ENCODE measurements at places on chromosomes 6 and 20.

DNA sequence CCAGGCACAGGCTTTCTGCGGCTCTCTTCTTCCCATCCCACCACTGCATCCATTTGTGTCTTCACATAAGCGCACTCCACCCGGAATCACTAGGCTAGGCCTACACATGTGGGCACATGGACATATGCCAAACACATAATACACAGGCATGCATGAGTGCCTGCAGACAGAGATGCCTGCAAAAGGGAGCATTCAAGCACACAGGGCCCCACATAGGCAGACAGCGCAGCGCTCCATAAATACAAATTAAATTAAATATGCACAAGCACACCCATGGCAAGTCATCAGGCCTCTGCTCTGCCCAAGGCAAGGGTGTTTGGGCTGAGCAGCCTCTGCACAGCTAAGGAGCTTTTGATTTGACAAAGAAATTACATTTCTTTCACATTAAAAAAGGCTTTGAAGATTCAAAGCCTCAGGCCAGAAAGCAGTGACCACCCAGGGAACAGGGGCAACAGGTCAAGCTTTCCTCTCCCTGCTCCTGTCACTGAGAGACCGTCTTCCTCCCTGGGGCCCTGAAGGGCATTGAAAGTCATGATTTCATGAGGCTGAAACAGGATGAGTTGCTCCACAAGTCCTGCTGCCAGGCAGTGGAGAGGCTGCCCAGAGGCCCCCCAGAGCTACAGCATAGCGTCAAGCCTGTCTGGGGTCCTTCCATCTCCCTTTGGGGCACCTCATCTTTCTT, 134.2 kb upstream of the LRFN2 start:
- no peaks in the 10 kb centered on the region for H3K27me3 ChIP-seq
- no peak for ATAC-seq
- no peak overlapping the region for H3K4me3 ChIP-seq
- H3K4me1 ChIP-seq, result peaks cover 23% of the 10 kb centered on the region
- H3K36me3 ChIP-seq, result no peaks in the 10 kb centered on the region

DNA sequence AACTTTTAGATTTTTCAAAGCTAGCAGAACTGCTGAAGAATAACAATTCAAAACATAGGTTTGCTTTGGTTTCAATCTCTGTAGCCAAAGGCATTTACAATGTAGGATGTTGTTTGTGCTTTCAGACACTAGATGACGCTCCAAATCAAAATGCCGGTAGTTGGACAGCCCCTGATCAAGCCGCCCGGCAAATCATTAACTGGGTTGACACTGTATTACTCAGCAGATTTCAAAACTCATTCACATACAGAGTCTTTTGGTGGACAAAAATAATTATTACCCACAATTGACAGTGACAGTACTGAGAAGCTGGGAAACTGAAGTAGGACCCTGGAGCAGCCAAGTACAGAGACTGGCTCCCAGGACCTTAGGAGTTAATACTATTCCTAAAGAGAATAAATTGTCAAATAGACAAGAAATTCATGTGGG, 21.3 kb upstream of the HFE start:
- peak; percentile 93 for ATAC-seq
- peak overlapping the region; percentile 63 for H3K27ac ChIP-seq
- H3K4me1 ChIP-seq, result peaks cover 11% of the 10 kb centered on the region
- no peaks in the 10 kb centered on the region for H3K36me3 ChIP-seq

DNA sequence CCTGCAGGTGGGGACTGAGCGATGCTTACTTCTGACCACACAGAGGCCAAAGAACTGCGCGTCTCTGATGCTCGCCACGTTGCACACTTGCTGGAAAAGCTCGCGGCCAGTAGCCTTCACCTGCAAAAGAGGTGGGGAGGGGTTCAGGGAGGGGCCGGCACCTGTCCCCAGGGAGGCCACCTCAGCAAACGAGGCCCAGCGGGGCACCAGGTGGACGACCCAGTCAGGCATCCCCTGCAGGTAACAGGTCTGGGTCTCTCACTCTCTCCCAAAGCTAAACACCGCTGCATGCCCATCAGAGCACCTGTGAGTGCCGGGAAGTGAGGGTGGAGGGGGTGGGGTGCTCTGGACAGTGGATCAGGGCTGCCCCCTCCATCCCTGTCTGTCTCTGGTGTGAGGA, 3.8 kb downstream of the FRMD1 start:
- no peaks in the 10 kb centered on the region for H3K27me3 ChIP-seq
- H3K4me3 ChIP-seq, result no peak overlapping the region
- no peaks in the 10 kb centered on the region for H3K36me3 ChIP-seq
- H3K4me1 ChIP-seq, result no peaks in the 10 kb centered on the region

GRCh38 chr20:25544734-25545133, 40.6 kb downstream of the NINL start:
- no peak overlapping the region for H3K4me3 ChIP-seq
- H3K36me3 ChIP-seq, result no peaks in the 10 kb centered on the region
- peaks cover 14% of the 10 kb centered on the region for H3K4me1 ChIP-seq
- ATAC-seq, result no peak

DNA sequence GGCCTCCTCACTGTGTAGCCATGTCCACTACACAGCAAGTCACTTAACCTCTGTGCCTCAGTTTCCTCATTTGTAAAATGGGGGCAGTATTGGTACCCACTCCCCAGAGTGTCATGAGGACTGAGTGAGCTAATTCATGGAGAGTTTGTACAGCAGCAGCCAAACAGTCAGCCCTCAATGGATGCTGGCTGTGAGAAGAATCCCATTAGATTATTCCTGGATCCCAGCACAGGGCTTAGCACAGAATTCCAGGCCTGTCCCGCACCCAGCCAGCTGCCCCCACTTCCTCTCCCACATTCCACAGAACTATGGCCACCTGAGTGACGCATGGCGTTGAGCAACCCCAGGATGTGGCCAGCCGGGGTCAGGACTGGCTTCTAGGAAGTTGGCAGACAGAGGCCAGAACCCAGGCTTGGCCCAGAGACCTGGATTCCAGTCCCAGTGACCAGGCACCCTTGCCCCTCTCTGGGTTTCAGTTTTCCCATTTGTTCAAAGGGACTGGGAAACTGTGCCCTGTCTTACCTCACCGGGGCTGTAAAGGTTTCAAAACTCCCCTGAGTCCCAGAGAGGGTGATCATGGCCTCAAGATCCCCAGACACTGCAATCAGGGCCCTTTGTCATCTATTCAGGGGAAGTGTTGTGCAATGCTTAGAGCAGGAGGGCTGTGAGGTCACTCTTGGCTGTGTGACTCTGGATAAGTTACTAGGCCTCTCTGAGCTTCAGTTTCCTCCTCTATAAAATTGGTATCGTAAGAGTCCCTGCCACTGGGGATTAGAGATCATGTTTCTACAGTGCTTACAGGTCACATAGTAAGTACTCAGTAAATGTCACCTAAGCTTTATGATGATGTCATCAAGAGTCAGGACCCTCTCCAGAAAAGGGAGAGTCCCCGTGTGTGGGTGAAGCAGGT, 3.0 kb upstream of the TGM2 start:
- H3K4me1 ChIP-seq, result peaks cover 60% of the 10 kb centered on the region
- H3K4me3 ChIP-seq, result no peak overlapping the region
- ATAC-seq, result peak; percentile 47
- no peaks in the 10 kb centered on the region for H3K36me3 ChIP-seq
- peak overlapping the region; percentile 97 for H3K27ac ChIP-seq

DNA sequence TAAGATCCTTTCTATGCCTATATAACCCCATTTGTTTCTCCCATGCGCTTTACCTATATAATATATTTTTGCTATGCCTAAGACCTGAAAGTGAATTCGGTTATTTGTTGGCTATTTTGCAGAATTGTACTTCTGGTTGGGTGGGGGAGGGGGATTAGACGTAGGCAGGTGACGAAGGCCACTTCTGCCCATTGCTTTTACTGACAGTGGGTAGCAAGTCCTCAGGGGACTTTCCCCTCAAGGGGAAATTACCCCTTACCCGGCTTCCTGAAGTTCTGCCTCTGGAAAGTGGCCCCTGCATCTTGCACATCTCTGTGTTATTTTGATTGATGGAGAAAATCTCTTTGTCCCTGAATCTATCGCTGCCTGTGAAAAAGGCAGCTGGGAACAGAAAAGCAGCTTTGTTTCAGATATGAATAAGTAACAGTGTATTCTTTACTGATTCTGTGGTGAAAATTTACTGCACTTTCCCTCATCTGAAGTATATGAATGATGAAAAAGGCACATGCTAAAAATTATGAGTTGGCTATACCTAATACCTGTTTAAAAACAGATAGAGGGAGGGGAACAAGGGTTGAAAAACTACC, 133.9 kb downstream of the UTRN start:
- no peak overlapping the region for H3K4me3 ChIP-seq
- H3K27me3 ChIP-seq, result no peaks in the 10 kb centered on the region
- peaks cover 15% of the 10 kb centered on the region for H3K36me3 ChIP-seq

GRCh38 chr6:96816301-96816817, 20.9 kb downstream of the GPR63 start:
- no peaks in the 10 kb centered on the region for H3K4me1 ChIP-seq
- H3K27me3 ChIP-seq, result peaks cover 20% of the 10 kb centered on the region
- H3K4me3 ChIP-seq, result no peak overlapping the region
- no peak for ATAC-seq

- no peak overlapping the region for H3K4me3 ChIP-seq
- no peak overlapping the region for H3K27ac ChIP-seq
- H3K4me1 ChIP-seq, result no peaks in the 10 kb centered on the region
- H3K27me3 ChIP-seq, result no peaks in the 10 kb centered on the region
- no peaks in the 10 kb centered on the region for H3K36me3 ChIP-seq
- ATAC-seq, result no peak
Observed at GRCh38 chr6:82783587-82784236, 281.9 kb downstream of the UBE3D start.

GRCh38 chr6:25682324-25682723, 30.3 kb downstream of the SCGN start:
- peaks cover 30% of the 10 kb centered on the region for H3K27me3 ChIP-seq
- no peak for ATAC-seq
- H3K36me3 ChIP-seq, result no peaks in the 10 kb centered on the region
- no peak overlapping the region for H3K27ac ChIP-seq

GRCh38 chr6:163170294-163170883, 244.1 kb upstream of the QKI start:
- no peak overlapping the region for H3K4me3 ChIP-seq
- no peaks in the 10 kb centered on the region for H3K36me3 ChIP-seq
- ATAC-seq, result no peak
- peaks cover 13% of the 10 kb centered on the region for H3K27me3 ChIP-seq

DNA sequence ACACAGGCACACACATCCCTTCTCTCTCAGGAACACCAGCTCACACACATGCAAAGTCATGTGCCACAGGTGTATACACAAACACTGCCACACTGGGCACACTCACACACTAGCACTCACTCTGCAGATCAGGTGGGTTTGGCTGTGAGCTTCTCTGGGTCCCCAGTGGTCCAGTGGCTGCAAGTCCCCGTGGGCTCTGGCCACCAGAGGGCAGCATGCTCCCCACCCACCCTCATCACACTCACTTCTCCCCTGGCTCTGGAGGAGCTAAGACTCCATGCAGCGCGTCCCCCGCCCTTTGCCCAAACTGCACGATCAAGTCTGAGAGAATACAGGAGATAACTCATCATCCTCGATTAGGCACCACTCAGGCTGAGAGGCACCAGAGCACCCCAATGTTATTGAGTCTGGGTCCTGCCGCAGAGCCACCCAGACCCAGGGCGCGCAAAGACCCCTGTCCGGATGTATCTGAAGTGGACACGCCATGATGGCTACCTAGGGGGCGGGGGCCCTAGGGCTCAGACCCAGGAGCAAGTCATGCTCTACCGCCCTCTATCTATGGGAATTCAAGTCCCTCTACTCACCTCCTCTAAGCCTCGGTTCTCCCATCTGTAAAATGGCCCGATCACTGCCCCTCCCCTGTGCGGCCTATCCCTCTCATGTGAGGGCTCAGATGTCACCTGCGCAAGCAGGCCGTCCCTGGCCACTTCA, 90.5 kb downstream of the GRM4 start:
- H3K4me1 ChIP-seq, result peaks cover 13% of the 10 kb centered on the region
- peaks cover 79% of the 10 kb centered on the region for H3K27me3 ChIP-seq
- no peak overlapping the region for H3K4me3 ChIP-seq
- H3K36me3 ChIP-seq, result no peaks in the 10 kb centered on the region
- peak; percentile 65 for ATAC-seq
- no peak overlapping the region for H3K27ac ChIP-seq

GRCh38 chr6:100453701-100454521, 10.8 kb downstream of the SIM1 start:
- peaks cover 5% of the 10 kb centered on the region for H3K36me3 ChIP-seq
- no peak overlapping the region for H3K27ac ChIP-seq
- no peak for ATAC-seq
- H3K27me3 ChIP-seq, result no peaks in the 10 kb centered on the region
- no peak overlapping the region for H3K4me3 ChIP-seq
- H3K4me1 ChIP-seq, result peaks cover 6% of the 10 kb centered on the region

DNA sequence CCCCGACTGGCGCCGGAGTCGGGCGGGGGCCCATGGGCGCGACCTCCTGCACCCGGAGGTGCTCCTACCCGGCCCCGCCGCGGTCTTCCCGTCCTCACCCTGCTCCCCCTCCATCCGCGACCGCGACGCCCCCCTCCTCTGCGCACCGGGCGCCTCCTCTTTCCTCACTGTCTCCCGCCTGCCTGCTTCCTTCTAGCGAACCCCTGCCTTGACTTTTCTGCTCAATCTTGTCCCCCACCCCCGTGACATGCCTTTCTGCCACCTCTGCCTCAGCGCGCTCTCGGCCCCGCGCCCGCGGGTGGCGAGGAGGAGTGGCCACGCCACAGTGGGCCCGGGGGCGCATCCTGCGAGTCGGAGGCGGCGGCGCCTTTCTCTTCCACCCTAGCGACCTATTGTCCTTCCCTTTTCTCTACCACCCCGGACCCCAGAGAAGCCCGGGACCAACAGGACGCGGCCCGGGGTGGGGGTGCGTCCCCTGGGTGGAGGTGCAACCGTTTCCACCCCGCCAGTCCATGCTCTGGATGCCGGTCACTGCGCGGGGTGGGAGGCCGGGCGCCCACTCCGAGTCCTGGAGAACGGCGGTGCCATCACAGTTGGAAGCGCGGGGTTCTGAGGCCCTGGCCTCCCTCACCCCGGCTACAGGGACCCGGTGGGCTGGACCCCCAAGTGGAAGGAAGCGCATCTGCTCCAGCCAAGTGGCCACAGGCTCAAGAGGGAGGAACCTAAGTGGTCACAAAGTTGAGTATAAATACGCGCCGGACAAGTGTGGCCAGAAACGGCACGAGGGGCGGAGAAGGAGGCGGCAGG, 2.0 kb downstream of the PDE10A start:
- peaks cover 10% of the 10 kb centered on the region for H3K4me1 ChIP-seq
- H3K27ac ChIP-seq, result no peak overlapping the region
- no peak for ATAC-seq
- peaks cover 43% of the 10 kb centered on the region for H3K27me3 ChIP-seq

DNA sequence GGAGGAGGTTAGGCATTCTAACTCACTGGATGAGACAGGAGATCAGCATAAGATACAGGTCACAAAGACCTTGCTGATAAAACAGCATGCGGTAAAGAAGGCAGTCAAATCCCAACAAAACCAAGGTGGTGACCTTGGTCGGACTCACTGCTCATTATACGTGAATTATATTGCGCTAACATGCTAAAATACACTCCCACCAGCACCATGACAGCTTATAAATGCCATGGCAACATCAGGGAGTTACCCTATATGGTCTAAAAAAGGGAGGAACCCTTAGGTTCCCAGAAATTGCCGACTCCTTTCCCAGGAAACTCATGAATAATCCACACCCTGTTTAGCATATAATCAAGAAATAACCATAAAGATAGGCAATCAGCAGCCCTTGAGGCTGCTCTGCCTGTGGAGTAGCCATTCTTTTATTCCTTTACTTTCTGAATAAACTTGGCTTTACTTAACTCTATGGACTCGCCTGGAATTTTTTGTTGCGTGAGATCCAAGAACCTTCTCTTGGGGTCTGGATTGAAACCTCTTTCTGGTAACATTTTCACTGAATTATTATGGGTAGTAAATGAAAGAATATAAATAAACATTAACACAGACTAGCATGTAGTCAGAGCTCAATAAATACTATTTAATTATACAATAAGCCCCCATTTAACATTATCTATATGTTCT, 3.0 kb upstream of the LAMA4 start:
- H3K4me3 ChIP-seq, result no peak overlapping the region
- H3K27ac ChIP-seq, result no peak overlapping the region
- H3K36me3 ChIP-seq, result no peaks in the 10 kb centered on the region
- H3K4me1 ChIP-seq, result peaks cover 17% of the 10 kb centered on the region

Measured in stimulated activated memory B cell treated with anti-CD40 and anti-IgM and Interleukin-4, amounts not matched to agents 10 μg/mL and 1 μg/mL and 100 μg/mL, for 72 hours (primary cell).